ENCODE measurements at places on chromosomes 2 and 18.

- no peak for DNase-seq
Measured at GRCh38 chr2:211367711-211368110, 811.3 kb downstream of the CPS1 start.

GRCh38 chr2:70340075-70340474 lies 38.2 kb upstream of the FAM136A start:
- DNase-seq, result no peak

DNA sequence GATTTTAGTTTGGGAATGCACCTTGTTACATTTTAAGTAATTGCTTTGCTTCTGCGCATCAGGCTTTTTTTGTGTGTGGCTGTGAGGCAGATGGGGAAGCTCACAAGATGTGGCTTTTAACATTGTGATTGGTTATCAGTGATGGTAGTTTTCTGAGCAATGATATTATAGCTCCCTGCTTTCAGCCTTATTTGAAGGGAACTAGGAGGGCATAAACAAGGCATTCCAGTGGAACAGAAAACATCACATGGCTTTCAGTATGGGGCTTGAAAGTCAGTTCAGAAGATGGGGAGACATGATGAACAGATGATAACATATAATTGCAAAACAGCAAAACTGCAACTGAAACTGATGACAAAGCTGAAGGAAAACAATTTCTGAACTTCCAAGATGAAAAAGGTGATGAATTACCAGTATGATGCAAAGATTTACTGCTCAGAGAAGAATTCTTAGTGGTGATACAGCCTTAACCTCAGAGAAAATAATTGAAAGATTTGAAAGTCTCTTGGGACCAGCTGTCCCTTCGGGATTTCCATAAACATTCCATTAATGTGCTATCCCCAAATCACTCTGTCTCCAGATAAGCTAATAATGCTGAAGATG lies 439.7 kb downstream of the RND3 start:
- DNase-seq, result no peak

GRCh38 chr2:27710640-27711430 lies 47.1 kb downstream of the SLC4A1AP start:
- no peak for DNase-seq

GRCh38 chr2:120994301-120994995 lies 258.8 kb downstream of the GLI2 start:
- DNase-seq, result no peak

GRCh38 chr2:179677077-179677688 lies 184.2 kb downstream of the ZNF385B start:
- no peak for DNase-seq

- DNase-seq, result no peak
Measured at GRCh38 chr2:62402156-62402555, 103.8 kb downstream of the TMEM17 start.

DNA sequence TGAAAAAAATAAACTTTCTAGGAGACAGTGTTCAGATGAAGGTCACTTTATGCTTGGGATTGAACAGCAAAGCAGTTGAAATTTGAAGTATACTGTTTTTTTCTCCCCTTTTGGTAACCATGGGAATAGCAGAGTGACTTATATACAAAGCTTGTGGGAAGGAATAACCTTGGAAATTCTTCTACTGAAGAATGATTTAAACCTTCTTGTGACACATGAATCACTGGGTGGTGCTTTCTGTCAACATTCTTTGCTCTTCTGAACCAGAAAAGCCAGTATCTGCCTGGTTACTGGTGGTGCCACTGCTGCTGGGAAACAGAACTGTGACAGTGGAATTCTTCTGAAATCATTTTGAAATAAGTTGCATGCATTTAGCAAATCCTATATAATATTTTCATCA lies 39.4 kb upstream of the RND3 start:
- DNase-seq, result no peak

GRCh38 chr2:24512831-24513230 lies 21.8 kb downstream of the NCOA1 start:
- DNase-seq, result no peak

DNA sequence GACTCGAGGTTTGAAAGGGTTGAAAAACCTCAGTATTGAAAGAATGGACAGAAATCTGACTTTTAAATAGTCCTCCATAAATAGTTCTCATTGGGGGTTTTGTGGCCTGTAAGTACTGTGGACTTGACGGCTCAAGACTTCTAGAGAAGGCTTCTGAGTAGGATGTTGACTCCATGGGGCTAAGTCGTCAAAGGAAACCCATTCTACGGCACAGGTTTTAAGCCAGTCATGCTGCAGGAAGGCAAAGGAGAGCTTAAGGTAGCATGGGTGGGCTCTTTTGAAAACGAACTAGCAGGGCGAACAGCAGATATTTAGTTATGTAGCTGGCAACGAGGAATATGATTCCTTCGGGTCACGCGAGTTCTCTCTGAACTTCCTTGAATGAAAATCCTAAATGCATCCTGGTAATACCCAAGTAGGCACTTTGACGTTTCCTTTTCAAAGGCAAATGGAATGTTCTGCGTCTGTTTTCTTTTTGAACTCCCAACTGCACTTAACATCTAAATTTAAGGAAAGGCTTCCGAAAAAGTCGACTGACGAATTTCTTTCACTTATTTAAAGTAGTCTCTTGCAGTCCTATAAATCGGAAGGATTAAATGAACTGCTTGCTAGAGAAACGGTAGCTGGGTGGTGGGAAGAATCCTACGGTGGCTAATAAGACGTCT lies 1.1 kb upstream of the NEDD4L start:
- no peak for DNase-seq

DNA sequence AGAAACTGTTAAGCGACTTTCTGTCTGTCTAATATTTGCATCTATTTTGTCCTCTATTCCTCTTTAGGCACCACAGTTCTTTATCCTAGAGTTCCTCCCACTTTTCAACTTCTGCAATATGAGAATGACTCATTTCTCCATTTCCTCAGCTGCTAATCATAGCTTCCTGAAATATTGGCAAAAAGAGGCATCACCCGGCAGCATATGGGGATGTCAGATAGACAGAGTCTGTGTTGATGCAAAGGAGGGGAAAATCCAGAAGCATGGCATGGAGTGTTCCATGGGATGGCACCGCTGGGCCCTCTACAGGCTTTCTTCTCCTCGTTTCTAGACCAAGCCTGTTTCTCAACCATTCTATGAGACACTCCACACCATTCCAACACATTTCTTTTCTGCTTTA lies 93.4 kb downstream of the DOCK10 start:
- DNase-seq, result no peak

- DNase-seq, result no peak
Measured at GRCh38 chr2:8002765-8003393, 679.0 kb upstream of the ID2 start.

DNA sequence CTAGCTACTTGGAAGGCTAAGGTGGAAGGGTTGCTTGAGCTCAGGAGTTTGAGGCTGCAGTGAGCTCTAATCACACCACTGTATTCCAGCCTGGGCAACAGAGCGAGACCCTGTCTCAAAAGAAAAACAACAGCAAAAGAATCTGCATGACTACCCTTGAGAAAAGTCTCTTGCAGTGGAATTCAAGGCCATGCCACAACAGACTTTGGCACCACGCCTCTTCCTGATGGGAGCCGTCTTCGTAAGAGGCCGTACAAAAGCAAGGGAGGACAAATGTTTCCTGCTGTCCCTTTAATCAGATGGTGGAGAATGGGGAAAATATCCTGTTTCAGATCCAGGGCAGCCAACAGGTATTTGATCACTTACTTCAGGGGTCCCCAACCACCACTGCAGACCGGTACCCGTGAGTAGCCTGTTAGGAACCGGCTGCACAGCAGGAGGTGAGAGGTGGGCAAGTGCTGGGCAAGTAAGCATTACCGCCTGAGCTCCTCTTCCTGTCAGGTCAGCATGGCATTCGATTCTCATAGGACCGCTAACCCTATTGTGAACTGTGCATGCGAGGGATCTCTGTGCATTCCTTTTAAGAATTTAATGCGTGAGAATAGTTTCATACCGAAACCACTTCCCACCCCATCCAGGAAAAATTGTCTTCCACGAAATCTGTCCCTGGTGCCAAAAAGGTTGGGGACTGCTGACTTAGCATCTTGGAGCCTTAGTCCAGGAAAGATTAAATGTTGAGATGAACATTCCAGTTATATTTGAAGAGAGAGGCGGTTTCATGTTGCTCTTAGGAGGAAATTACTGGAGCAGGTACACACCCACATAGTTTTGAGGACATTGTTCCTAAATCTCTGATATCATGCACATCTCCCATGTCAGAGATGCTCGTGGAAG lies 94.4 kb upstream of the XPO1 start:
- DNase-seq, result no peak

DNA sequence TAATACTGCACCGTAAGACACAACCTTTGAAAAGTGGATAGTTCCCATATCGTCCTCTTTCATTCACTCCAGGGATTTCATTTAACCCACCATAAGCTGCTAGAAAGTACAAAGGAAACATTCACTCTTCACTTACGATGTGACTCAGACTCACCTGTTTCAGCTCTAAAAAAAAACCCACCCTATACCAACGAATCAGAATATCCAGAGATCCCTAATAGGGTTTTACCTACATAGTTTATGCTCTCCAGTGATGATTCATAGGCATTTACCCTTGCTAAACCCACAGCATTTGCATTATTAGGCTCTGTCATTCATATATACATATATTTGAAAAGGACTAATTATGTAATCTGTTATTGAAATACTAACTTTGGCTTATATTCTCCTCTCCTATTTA lies 60.2 kb downstream of the PRPF40A start:
- DNase-seq, result no peak

Data from activated naive CD4-positive, alpha-beta T cell (primary cell).